ENCODE measurements at places on chromosomes 4 and X.

DNA sequence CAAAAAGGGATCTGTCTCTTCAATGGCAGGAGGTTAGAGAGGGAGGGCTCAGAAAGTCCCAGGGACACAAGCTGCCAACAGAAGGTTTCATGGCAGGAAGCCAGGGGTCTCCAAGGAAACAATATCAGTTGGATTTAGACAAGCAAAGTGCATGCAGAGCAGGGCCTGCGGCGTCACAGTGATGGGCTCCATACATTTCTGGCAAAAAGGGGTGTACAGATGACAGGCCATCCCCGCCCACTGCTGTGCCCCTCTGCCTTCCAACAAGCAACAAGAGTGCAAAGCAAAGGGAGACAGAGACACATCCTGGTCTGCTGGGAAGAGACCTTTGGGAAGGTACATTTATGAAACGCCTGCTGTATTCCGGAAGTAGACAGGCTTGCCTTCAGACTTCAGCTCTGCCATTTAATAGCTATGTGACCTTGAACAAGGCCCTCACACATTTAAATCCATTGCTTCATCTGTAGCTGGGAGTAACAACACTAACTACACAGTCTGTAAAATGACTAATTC, 121.2 kb downstream of the AFAP1 start:
- DNase-seq, result no peak

DNA sequence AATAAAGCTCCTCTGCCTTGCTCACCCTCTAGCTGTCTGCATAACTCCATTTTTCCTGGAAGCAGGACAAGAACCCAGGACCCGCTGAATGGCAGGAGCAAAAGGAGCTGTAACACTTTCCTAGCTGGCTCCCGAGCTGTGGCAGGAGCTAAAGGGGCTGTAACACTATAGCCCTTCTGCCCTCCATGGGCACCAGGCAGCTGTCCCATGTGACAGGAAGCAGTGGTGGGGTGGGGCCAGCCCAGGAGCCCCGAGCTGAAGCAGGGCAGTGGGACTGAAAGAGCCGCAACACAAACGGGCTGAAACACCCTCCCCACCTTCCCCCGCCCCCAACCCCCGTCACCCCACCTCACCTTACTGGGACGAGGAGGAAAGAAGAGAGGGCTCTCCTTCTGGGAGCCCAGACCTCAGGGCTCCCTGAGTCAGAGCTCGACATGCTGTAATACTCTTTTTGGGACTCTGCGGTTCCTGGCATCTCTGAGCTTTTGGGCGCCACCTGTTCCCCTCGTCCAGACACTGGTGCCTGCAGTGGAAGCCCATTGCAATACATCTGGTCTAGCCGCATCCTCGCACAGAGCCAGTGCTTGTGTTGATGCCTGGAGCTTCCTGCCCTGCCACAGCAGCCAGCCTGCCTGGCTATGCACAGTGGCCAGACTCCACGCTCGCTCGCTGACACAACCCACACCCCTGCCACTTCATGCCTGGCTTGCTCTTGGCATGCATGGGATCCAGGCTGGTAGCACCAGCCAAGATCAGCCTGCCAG, 39.4 kb downstream of the PPM1K start:
- DNase-seq, result peak; percentile 84

DNA sequence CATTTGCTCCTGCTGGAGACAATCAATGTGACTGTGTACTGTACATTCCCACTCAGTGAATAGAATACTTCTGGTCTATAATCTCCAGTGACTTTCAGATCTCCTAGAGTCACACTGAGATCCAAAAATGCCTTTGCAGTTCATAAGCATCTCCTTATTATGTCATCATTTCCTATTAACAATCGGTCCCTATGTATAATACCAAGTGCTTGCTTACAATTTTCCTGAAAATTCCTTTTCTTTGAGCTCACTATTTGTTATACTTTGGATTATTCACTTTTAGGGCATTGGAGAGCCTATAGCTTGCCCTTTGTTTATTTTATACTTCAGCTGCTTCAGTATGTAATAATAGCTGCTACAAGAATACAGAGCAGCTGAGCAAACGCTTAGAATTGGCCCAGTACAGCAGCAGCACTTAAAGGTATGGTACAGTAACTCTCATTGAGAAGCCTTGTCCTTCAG, 313.0 kb downstream of the DCTD start:
- DNase-seq, result peak; percentile 45

GRCh38 chr4:91434631-91435030, 869.1 kb upstream of the GRID2 start:
- DNase-seq, result no peak

GRCh38 chrX:148574237-148574973, 74.0 kb downstream of the AFF2 start:
- DNase-seq, result peak; percentile 60

DNA sequence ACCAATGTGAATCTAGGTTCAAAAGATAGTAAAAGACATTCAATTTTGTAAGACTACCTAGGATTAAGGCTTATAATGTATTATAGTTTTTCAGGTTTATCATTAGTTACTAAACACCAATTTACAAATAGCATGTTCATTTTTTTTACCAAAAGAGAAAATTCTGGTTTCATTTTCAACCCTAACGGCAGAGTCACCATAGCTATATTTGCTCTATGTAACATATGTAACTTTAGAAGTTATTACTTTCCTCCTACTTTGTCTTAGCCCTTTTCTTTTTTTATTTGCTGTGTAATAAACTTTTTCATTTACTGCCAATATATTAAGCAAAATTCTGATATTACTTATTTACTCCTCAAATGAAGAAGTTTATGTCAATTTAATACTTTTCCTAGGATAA, 639.6 kb downstream of the ARAP2 start:
- DNase-seq, result no peak

DNA sequence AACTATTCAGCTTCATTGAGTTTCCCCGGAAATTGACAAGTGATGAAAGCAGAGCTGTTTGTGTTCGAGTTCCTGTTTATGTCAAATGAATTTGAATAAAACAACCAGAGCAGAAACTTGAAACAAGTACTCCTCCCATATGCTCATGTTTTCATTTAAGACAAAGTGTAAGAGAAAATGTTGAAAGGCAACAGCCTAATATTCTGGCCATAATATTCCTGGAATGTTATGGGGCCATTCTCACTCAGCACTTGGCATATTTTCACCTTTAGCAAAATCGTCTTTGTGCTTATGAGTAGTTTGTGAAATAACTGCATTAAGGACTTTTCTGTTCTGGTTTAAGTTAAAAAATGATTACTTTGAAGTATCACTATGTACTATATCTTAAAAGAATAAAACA, 276.0 kb upstream of the FAT1 start:
- DNase-seq, result no peak

DNA sequence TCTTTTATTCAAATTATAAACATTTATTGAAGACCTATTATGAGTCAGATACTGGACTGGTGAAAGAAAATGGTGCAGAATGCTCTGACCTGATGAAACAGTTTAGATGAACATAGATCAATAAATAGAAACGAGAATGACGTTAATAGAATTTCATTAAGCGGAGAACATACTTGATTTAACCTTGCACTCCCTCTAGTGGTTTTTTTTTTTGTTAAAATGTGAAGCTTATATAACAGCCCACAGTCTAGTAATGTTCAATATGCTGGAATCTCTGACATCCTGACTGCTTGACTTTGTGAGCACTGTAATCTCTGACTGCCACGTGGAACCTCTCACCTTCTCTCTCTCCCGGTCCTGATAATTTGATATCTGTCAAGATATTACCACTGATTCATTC, 32.3 kb downstream of the HDAC8 start:
- DNase-seq, result no peak

GRCh38 chr4:67549123-67549522, 3.8 kb upstream of the CENPC start:
- no peak for DNase-seq

- no peak for DNase-seq
These were observed 12.2 kb upstream of the MTMR1 start for GRCh38 chrX:150680974-150681373.
